Hypothalamus (tissue), 51 donors: ENCODE measurements at places on chromosomes 6 and 20.

DNA sequence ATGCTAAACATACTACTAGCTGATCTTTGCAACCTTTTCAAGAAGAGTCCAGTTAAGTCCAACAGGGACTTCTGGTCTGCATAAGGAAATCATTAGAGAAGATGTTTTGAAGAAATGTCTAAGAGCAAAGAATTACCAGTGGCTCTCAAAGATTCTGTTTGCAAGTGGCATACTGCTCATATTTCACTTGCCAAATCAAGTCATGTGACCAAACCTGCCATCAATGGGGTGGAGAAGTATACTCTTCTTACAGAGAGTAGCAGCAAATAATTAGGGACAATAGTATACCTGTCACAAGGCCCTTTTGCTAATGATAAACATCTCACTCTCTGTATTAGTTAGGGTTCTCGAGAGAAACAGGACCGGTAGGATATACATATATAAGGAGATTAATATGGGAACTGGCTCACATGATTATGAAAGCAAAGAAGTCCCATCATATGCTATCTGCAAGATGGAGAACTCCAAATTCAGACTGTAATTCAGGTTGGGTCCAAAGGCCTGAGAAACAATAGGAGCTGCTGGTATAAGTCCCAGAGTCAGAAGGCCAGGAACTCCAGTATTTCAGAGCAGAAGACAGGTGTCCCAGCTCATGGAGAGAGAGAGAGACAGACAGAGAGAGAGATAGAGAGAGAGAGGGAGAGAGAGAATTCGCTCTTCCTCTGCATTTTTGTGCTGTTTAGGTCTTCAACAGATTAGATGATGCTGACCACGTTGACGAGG, 111.5 kb downstream of the LCA5 start:
- DNase-seq: no peak

- DNase-seq: no peak
These were observed 4.1 kb downstream of the TRIM38 start for GRCh38 chr6:25966711-25967110.

GRCh38 chr20:61982191-61982950, 83.3 kb downstream of the TAF4 start:
- DNase-seq: no peak

DNA sequence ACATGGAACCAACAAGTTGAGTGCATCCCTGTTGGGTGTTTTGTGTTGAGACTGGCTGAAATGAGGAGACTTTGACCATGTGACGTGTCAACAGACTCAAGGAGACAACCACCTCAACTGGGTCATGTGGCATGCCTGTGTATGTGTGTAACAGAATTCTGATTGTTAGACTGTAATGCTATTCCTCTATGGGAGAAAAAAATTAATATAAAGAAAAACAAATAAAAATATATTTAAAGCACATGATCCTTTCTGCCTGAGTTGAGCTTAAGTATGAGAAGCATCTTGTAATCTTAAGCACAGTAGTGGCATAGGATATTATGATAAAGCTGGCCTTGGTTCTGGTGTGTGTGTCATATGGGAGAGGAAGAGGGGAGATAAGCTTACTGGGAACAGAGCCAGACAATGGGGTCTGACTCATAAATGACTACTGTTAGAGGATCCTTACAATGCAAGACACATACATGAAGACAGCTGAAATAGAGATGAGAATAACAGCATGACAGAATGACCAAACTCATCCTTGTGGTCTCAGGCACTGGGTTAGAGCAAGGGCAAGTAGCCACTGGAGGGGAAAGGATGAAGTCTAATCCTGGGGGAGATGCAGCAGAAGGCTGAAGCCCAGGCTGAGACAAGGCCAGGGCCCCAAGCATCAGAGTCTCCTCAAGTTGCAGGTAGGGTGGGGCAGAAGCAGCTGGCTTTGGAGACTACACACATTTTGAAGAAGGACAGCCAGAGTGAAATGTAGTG, 9.2 kb downstream of the TP53INP2 start:
- DNase-seq: peak; percentile 16

DNA sequence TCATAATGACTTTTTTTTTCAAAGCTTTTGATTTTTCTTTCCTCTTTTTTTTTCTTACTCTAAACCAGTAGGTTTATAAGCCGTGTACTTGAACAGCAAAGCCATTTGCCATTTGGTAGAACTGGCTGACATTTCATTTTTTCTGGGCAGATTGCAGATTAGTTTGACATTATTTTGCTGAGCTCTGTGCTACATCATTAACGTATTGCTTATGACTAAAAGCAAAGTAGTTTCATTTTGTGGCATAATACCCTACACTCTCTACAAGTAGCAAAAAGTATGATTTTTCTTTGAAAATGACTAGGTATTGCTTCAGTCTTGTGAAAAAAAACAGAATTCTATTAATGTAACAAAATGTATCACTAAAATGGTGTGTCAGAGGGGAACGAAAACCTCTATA, 141.3 kb downstream of the GRIK2 start:
- no peak for DNase-seq

GRCh38 chr6:8278562-8278961, 156.8 kb downstream of the SLC35B3 start:
- DNase-seq: no peak

- no peak for DNase-seq
These were observed 205.9 kb downstream of the HACE1 start for GRCh38 chr6:104653781-104654180.

GRCh38 chr6:31403283-31404060, at the start of gene MICA:
MICA (plus strand) TSS chr6:31403595; CDS start chr6:31403633, 38 bp downstream.
- peak; percentile 66 for DNase-seq

- no peak for DNase-seq
These were observed 18.8 kb downstream of the MAP3K4 start for GRCh38 chr6:161010418-161010817.

- no peak for DNase-seq
These were observed 90.6 kb downstream of the TTLL2 start for GRCh38 chr6:167415441-167415961.

DNA sequence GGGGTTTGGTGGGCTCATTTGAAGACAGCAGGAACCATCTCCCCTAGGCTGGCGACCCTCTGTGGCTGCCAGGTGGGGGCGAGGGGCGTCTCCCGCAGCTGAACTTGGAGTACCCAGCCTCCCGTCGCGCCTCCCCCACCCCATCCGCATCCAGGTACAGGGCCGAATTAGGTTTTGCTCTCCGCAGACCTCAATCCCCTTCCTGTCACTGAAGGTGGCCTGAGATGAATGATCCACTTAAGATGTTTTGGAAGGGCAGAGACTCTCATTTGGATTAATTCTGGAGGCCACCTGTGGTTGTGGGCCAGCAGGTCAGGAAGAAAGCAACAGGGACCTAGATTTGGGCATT, 493 bp downstream of the CD83 start:
- DNase-seq: no peak

- DNase-seq: no peak
These were observed 48.5 kb upstream of the PDYN start for GRCh38 chr20:2042400-2042799.

DNA sequence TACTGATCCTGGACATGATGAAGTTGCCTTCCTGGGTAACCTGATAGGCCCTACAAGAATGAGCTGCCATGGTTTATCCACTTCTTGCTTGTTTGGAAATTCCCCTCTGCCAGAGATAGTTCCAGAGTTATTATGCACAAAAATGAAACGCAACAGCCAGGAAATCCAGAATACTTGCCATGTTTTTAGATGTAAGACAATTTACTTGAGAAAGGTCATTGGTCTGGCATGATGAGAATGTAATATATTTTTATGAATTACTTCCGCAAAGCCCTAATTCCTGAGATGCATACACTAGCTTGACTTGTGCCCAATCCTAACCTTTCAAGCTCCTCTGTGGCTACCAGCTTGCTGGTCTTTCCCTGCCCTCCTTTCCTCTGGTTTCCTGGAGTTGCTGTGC, 27.9 kb upstream of the NT5E start:
- DNase-seq: no peak

DNA sequence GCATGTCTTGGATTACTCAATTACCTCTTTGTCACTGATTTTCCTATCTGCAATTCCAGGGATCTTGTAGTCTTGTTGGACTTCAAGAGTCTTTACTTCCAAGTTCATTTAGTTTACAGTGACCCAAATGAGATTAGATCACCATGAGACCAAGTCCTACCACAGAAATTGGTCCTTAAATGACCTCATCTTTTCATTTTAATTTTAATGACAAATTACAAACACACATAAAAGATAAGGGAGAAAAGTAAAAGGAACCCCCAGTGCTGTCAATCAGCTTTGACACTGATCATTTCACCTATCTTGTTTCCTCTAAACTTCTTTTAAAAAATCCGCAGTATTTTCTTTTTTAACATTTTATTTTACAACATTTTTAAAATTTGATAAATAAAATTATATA, 54.9 kb upstream of the FYN start:
- no peak for DNase-seq

- DNase-seq: no peak
These were observed 3.2 kb upstream of the HLA-DMB start for GRCh38 chr6:32943864-32944649.

GRCh38 chr6:33975661-33976436, 170.0 kb downstream of the GRM4 start:
- no peak for DNase-seq

DNA sequence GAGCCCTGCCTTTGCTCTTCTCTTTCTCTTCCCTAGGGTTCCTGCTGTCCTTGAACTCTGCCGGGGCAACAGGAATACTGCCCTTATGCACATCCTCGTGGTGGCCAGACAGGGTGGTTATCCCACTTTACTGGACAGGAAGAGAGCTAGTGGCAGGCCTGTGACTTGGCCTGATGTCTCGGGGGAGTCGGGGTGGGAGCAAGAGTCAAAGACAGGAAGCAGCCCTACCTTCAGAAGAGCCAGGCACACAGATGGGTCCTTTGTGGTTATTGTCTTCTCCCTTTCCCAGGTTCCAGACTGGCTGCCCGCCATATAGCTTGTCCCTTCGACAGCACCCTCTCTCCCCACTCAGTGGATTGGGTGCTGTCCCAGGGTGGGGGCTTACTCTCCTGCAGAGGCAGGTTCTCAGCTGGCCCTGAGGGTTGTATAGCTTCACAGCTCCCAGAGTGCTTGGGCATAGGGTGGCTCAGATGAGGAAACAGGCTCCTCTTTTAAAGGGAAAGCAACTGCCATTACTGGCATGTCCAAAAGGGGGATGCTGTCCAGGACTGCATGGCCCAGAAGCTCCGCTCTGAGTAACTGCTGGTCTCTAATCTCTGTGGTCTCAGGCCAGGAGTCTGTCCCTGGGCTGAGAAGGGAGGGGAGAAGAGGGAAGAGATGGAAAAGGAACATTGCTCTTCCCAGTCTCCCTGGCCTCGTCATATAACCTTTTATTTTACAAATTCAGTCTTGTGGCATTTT, 17.3 kb downstream of the PLCG1 start:
- DNase-seq: no peak

- no peak for DNase-seq
These were observed 10.2 kb upstream of the BEND6 start for GRCh38 chr6:56944661-56945060.

- DNase-seq: no peak
These were observed 5.6 kb upstream of the FAM50B start for GRCh38 chr6:3843379-3844096.

GRCh38 chr20:52731093-52731492, 241.1 kb upstream of the TSHZ2 start:
- no peak for DNase-seq

- peak; percentile 15 for DNase-seq
These were observed 87.2 kb downstream of the FKBP5 start for GRCh38 chr6:35601331-35602132.

DNA sequence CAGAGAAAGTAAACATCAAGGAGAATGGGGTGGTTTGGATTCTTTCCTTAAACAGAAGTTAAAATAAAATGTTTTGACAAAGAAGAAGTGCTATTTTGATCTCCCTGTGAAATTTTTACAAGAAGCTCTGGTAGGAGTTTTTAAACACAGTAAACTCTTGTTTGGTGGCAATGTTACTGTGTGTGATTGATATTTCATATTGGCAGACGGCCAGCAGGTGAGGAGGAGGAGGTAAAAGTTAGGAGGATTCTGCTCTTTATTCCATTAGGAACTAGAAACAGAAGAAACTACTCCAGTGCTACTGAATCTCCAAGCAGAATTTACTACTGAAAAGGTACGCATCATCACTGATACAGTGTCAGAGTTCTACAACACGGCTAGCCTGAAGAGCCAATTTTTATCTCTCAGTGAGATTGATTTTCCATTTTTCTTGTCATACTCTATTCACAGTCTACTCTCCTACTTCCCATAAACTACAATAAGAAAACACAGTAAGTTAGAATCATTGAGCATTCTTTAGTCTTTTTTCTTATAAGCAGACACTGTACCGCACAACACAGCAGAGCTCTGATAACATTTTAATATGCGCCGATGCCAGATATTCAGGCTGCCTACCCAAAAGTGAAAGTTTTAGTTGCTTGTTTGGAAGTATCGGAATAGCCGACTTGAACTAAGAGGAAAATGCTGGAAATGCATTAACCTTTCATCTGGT, 21.2 kb upstream of the AFDN start:
- DNase-seq: no peak

- no peak for DNase-seq
These were observed 626.6 kb upstream of the ADGRB3 start for GRCh38 chr6:68008445-68008844.

GRCh38 chr20:7231303-7231702, 463.8 kb downstream of the BMP2 start:
- DNase-seq: no peak

- DNase-seq: no peak
These were observed 40.7 kb upstream of the PRSS16 start for GRCh38 chr6:27206806-27207205.

- DNase-seq: no peak
These were observed 21.8 kb downstream of the SNX5 start for GRCh38 chr20:17946572-17947473.

GRCh38 chr20:63758152-63758551, 18.6 kb downstream of the SLC2A4RG start:
- DNase-seq: no peak

GRCh38 chr20:45179166-45179565, 4.5 kb downstream of the PI3 start:
- DNase-seq: no peak

DNA sequence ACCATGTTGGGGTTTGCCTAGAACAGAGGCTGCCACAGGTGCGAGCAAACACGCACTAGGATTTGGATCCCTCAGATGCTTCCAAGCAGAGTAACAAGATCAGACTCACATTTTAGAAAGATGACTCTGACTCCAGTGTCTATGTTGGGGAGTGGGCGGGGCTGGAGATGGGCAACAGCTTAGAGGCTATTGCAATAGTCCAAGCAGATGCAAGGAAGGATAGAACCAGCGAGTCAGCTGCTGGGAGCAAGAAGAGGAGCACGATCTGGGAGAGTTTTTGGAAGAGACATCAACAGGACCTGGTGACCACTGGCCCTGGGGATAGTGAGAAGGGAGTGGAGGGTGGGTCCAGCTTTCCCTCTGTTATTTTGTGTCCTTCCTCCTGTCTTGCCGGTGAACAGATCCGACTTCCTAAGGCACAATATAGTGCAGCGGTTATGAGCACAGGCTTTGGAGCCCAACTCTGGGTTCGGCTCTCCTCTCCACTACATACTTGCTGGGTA, 52.7 kb downstream of the FGD2 start:
- no peak for DNase-seq

DNA sequence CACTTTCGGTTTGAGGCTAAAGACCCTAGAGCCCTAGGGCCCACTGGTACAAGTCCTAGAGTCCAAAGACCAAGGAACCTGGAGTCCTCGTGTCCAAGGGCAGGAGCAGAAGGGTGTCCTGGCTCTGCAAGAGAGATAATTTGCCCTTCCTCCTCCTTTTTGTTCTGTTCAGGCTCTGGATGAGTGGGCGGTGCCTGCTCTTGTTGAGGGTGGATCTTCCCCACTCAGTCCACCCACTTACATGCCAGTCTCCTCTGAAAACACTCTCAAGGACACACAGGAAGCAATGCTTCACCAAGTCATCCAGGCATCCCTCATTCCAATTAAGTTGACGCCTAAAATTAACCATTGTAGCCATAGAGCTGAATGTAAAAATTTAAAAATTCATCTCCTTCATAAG, 102.1 kb downstream of the UST start:
- no peak for DNase-seq
